ENCODE measurements at places on chromosomes 2 and 18. TPM values are rescaled to one million over a fixed set of nuclear protein-coding genes. Genes with fewer than 3 reads are reported as not detected.

MARCHF4 gene
- not detected for total RNA-seq

SLC16A14 gene
- total RNA-seq: 9.8 TPM

ERBB4 gene
- total RNA-seq: 0.25 TPM

TTN gene
- total RNA-seq: 2.0 TPM

FHL2 gene
- total RNA-seq: 62.1 TPM

ALPP gene
- not detected for total RNA-seq

DNA sequence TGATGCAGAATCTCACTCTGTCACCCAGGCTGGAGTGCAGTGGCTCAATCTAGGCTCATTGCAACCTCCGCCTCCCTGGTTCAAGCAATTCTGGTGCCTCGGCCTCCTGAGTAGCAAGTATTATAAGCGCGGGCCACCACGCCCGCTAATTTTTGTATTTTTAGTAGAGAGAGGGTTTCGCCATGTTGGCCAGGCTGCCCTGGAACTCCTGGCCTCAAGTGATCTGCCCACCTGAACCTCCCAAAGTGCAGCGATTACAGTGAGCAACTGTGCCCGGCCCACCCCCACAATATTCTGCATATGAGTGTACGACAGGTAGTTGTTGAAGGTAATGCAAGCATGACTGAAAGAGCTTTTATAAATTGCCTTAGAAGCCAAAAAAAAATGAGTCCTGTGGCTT is 1.2 kb downstream of the WDR75 start:
- no peaks in the 10 kb centered on the region for H3K36me3 ChIP-seq
- no peak overlapping the region for H3K4me3 ChIP-seq
- no peaks in the 10 kb centered on the region for H3K27me3 ChIP-seq
- peaks cover 39% of the 10 kb centered on the region for H3K4me1 ChIP-seq

GRCh38 chr2:97740590-97741182 is 27.3 kb downstream of the ZAP70 start:
- no peak overlapping the region for H3K27ac ChIP-seq
- H3K4me1 ChIP-seq: no peaks in the 10 kb centered on the region
- H3K36me3 ChIP-seq: no peaks in the 10 kb centered on the region
- H3K27me3 ChIP-seq: no peaks in the 10 kb centered on the region

DNA sequence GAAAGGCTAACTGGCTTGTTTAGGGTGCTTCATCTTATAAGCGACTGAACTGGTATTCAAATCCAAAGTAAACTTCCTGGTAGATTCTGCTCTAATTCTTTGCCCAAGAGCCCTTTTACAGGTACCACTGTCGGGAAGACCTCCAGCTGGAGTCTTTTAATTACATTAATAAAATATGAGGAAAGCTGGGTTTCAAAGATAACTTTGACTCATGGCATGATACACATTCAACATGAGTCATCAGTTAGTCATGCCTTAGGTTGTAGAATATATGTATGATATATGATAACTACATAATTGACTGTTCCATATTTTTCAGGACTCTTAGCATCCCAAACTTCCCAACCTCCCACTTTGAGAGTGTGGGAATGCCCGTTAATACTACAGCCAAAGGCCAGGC is 32.3 kb downstream of the ZCCHC2 start:
- H3K36me3 ChIP-seq: peaks cover 50% of the 10 kb centered on the region
- no peak overlapping the region for H3K27ac ChIP-seq
- no peak overlapping the region for H3K4me3 ChIP-seq
- no peaks in the 10 kb centered on the region for H3K27me3 ChIP-seq
- no peak for DNase-seq
- H3K4me1 ChIP-seq: no peaks in the 10 kb centered on the region

DNA sequence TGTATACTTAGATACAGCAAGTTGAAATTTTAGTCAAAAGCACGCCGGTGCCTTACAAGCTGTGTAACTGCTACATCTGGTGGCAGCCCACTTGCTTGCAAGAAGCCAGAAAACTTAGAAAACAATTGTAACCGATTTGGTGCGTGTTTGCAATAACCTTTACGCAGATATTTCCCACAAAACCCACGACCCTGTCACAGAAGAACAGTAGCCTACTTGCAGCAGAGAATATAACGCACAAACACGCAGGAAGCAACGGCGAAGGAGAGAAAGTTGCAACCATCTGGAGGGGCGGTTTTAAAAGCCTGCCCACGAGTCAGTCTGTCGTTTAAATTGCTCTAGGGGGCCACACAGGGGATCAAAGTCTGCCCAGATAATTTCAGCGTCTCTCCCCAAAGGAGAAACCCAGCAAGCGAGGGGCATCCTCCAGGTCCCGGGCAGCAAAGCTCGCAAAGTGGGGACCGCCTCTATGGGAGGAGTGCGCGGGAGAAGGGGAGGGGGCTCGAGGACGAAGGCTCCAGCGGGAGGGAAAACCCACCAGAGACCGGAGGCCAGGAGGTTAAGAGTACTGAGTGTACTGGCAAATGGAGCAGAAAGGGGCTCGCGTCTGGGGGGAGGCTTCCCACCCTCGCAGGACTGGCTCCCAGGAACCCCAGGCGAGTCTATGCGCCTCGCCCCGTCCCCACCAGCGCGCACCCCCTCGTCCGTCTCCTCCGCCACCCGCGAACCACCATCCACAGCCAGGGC is 1.1 kb downstream of the TLK1 start:
- no peaks in the 10 kb centered on the region for H3K27me3 ChIP-seq
- H3K4me3 ChIP-seq: peak overlapping the region; percentile 82
- H3K36me3 ChIP-seq: no peaks in the 10 kb centered on the region
- H3K4me1 ChIP-seq: peaks cover 30% of the 10 kb centered on the region
- no peak for DNase-seq
- peak overlapping the region; percentile 96 for H3K27ac ChIP-seq

GRCh38 chr2:20633794-20634506 is 16.9 kb downstream of the HS1BP3 start:
- no peaks in the 10 kb centered on the region for H3K27me3 ChIP-seq
- peak overlapping the region; percentile 81 for H3K27ac ChIP-seq
- DNase-seq: no peak

DNA sequence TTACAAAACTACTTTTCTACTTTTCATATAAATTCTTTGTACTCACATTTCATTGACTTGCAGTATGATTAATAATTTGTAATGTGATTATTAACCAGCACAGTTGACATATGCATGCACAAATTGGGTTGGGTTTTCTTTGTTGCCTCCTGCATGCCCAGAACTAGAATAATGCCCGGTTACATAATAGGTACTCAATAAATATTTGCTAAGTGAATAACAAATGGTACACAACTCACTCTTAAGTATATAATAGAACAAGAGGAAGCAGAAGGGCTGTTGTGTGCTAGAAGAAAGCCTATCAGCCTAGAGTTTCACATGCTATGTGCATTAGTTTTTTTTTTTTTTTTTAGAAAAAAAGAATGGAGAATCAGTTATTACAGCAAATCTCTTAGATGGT is 9.3 kb downstream of the RDH14 start:
- H3K4me1 ChIP-seq: peaks cover 36% of the 10 kb centered on the region
- H3K27ac ChIP-seq: no peak overlapping the region
- DNase-seq: no peak
- no peaks in the 10 kb centered on the region for H3K27me3 ChIP-seq

DNA sequence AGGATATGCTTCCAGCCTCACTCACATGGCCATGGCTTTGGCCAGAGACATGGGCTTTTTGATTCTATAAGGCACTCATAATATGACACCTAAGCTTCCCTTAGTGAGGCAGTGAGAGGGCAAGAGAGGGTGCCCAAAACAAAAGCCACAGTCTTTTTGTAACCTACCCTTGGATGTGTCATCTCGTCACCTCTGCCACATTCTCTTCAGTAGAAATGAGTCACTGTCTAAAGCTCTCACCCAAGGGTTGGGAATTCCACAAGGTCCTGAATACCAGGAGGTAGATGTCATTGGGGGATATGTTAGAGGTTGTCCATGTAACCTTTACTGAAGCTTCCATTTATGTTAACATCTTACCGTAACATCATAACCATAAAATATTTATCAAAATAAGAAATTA is 108.4 kb downstream of the ALMS1 start:
- no peaks in the 10 kb centered on the region for H3K27me3 ChIP-seq
- no peak overlapping the region for H3K27ac ChIP-seq
- peaks cover 20% of the 10 kb centered on the region for H3K36me3 ChIP-seq
- no peaks in the 10 kb centered on the region for H3K4me1 ChIP-seq
- no peak overlapping the region for H3K4me3 ChIP-seq
- no peak for DNase-seq

DNA sequence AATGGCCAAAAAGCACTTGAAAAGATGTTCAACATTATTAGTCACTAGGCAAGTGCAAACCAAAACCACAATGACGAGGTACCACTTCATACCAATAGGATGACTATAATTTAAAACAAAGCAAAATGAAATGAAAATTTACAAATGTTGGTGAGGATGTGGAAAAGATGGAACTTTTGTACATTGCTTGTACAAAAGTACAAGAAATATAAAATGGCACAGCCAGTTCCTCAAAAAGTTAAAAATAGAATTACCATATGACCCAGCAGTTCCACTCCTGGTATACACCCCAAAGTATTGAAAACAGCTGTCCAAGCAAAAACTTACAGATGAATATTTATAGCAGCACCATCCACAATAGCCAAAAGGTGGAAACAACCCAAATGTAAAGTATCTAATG is 107.8 kb upstream of the XPO1 start:
- no peaks in the 10 kb centered on the region for H3K27me3 ChIP-seq
- no peak overlapping the region for H3K27ac ChIP-seq
- DNase-seq: no peak
- no peak overlapping the region for H3K4me3 ChIP-seq
- no peaks in the 10 kb centered on the region for H3K4me1 ChIP-seq

GRCh38 chr2:240368781-240369331 is 66.6 kb upstream of the GPC1 start:
- no peak overlapping the region for H3K4me3 ChIP-seq
- no peaks in the 10 kb centered on the region for H3K36me3 ChIP-seq
- no peak for DNase-seq
- H3K27me3 ChIP-seq: no peaks in the 10 kb centered on the region

DNA sequence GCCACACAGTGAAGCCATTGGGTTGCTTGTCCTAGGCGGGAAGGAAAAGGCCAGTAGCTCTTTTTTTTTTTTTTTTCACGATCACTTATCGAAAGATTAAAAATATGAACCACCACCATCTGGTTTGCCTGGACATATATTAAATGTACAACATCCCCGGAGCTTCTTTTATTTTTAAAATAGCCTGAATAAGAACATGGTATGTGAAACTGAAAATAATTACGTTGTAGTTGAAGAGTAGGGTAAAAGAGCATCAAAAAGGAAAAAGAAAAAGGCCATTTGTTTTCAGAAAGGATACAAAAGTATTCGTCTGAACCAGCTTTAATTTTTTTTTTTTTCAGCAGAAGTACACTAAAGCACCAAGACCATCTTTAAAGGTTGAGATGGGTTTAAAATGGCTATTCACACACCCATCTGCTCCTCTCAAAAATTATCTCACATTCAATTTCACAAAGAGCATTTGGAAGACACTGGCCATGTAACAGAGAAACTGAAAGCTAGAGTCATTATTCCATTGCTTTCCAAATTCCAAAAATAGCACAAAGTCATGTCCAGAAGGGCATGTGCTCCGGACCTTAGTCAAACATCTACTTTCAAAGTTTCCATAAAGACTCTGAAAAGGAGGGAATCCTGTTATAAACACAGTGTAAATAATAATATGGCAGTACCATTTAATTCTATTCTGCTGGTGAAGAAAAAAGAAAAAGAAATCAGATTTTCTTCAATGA is 82.9 kb downstream of the SCN3A start:
- H3K27me3 ChIP-seq: no peaks in the 10 kb centered on the region
- H3K4me1 ChIP-seq: no peaks in the 10 kb centered on the region
- H3K4me3 ChIP-seq: no peak overlapping the region
- DNase-seq: no peak
- no peaks in the 10 kb centered on the region for H3K36me3 ChIP-seq

- no peak overlapping the region for H3K27ac ChIP-seq
- H3K4me3 ChIP-seq: no peak overlapping the region
- DNase-seq: no peak
- no peaks in the 10 kb centered on the region for H3K36me3 ChIP-seq
- H3K27me3 ChIP-seq: no peaks in the 10 kb centered on the region
- H3K4me1 ChIP-seq: no peaks in the 10 kb centered on the region
These were observed 211.1 kb upstream of the GALNT5 start for GRCh38 chr2:157046396-157046795.

- H3K27ac ChIP-seq: no peak overlapping the region
- H3K4me3 ChIP-seq: no peak overlapping the region
- H3K4me1 ChIP-seq: no peaks in the 10 kb centered on the region
These were observed 783.7 kb upstream of the SOX11 start for GRCh38 chr2:4908461-4908860.

DNA sequence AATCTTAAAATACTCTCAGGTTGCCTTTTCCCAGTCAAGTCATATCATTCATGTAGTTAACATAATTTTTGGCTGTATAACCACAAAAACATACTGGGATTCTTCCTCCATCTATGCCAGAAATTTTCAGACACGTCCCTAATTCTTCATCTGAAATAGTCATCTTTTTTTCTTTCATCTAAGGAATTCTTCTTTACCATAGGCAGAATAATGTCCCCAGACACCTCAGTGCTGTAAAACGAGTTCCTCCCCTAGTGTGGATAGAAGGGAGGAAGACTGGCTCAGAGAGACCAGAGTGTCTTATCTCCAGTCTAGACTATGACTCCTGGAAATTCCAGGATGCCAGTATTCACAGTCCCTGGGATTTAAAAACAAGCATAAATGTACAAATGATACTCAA is 127.8 kb downstream of the MREG start:
- no peaks in the 10 kb centered on the region for H3K36me3 ChIP-seq
- DNase-seq: no peak
- H3K4me1 ChIP-seq: peaks cover 3% of the 10 kb centered on the region
- H3K4me3 ChIP-seq: no peak overlapping the region
- no peak overlapping the region for H3K27ac ChIP-seq

DNA sequence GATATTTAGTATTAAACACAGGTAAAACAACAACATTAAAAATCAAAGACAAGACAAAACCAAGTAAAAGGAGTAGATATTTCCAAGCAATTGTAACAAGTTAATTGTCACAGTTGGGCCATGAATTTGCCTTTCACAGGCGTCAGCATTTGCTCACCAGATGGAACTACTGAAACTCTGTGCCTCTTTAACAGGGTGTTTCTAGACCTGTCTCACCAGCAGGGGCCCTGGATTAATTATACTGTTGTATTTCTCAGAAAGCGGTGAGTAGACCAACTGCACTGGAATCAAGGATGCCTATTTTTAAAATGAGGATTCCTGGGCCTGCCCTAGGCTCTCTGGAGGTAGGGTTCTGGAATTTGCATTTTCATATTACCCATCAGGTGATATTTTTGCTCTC is 92.6 kb downstream of the UPP2 start:
- no peaks in the 10 kb centered on the region for H3K27me3 ChIP-seq
- H3K4me1 ChIP-seq: peaks cover 8% of the 10 kb centered on the region
- no peak for DNase-seq
- H3K27ac ChIP-seq: no peak overlapping the region
- H3K4me3 ChIP-seq: no peak overlapping the region

Data from vagina (tissue), 2 donors.